ENCODE measurements at places on chromosomes 11 and 22.
A peak's percentile ranks its signal among the peaks of the same experiment; 100 is the strongest.

DNA sequence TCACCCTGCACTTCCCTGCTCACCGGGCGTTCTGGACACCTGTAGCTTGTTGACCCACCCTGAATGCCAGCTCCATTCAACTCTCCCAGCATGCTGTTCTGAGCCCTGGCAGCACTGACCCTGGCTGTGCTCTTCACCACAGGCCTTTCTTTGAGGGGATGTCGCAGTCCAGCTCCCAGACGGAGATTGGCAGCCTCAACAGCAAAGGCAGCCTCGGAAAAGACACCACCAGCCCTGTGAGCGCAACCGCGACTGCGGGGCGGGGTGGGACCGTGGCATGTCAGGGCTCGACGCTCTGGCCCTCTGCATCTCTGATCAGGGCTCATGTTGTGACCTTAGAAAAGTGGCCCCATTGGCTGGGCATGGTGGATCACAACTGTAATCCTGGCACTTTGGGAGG, 47.4 kb upstream of the RAB1B start:
- peak; percentile 25 for DNase-seq

DNA sequence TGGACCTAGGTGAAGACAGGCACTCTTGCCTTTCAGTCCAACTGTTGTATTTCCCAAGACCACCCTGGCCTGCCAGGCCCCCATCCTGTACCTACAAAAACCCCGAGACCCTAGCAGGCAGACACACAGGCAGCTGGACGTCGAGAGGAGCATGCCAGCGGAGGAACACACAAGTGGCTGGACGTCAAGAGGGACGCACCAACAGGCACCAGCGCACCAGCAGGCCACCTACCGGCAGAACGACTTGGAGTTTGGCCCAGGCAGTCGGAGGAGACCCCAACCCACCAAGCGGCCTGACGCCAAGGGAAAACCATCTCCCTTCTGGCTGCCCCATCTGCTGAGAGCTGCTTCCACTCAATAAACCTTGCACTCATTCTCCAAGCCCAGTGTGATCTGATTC, 1883.4 kb upstream of the RAG2 start:
- no peak for DNase-seq

GRCh38 chr11:16839821-16840220, 101.4 kb downstream of the C11orf58 start:
- no peak for DNase-seq

DNA sequence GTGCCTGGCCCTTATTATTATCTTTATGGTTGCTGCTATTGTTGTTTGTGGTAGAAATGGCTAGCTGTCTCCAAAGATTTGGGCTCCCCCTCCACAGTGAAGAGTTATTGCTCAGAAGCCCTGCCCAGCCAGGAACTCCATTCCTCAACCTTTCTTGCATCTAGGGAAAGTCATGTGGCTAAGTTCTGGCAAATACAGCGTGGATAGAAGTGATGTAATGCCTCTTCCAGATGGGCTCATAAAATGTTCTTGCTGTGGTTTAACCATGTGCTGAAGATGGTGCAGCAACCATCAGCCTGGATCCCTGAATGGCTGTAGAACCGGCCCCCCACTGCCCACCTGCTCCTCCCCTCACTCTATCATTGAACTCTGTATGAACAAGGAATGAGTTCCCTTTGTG, 203.5 kb upstream of the E2F8 start:
- no peak for DNase-seq

- no peak for DNase-seq
These were observed 48.1 kb upstream of the EIF3D start for GRCh38 chr22:36577019-36577418.

GRCh38 chr11:117090111-117090706, 8.0 kb downstream of the SIK3 start:
- no peak for DNase-seq

DNA sequence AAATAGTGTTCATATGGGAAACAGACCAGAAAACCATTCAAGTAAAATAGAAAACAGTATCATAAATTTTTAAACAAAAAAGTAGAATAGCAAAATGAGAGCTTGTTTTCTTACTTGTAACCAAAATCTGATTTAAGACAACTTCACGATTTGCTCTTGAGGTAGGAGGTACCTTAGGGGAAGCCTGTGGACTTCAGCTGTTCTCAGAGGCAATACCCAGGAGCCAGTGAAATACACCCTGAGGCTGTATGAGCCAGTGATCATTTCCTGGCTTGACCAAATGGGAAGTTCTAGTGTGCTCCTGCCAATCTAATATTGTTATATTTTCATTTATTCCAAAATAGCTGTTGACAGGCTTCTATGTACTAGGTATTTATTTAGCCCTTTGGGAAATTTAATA, 104.8 kb downstream of the ARHGAP42 start:
- no peak for DNase-seq

DNA sequence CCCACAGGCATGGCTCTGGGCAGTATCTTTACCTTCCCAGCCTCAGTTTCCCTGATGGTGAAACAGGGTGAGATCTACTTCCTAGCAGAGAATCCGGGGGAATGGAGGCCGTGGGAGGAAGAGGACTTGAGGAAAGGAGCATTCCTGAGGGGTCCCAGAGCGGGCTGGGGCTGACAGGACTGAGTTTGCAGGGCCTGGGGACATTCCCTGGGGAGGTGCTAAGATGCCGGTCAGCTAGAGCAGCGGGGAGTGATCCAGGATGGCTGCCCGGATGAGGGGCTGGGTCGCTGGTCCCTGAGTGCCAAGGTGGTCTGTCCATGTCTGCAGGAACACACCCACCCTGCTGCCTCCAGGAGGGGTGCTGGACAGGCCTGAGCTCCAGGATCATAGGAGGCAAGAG, 8.3 kb upstream of the RTN4R start:
- DNase-seq, result no peak

DNA sequence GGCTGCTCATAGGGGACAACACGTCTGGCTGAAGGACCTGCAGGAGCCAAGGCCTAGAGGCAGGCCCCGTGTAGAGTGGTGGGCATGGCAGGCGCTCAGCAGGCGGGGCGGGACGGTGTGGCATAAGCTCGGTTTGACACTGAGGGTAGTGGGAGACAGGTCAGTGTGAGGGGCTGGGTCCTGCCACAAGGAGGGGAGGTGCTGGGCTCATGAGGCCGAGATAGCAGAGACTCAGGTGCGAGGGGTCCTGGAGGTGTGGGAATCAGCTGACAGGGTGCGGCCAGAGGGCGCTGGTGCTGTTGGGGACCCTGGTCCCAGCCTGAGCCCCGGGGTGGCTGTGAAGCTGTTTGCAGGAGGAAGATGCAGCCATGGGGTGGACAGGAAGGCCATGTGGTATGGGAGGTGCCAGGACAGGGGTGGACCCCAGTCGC, 6.7 kb downstream of the SLC22A12 start:
- peak; percentile 30 for DNase-seq

DNA sequence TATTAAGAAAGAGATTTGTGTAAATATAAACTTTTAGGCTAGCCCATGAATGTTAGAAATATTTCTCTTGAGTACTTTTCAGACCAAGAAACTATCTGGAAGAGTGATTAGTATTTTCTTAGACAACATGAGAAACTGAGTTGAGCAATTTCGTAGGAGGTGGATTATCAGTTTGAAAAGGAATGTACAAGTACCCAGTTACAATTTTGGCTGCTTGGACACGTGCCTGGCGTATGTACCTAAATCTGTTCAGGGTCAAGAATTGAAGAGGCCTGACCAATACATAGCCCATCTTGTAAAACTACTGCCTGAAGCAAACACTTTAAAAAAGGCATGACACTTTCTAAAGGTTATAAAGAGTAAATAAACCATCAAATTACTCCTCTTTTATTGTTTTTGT, 71.1 kb downstream of the CCDC73 start:
- no peak for DNase-seq

- DNase-seq, result no peak
These were observed 40.3 kb upstream of the ZBED5 start for GRCh38 chr11:10898003-10898762.

DNA sequence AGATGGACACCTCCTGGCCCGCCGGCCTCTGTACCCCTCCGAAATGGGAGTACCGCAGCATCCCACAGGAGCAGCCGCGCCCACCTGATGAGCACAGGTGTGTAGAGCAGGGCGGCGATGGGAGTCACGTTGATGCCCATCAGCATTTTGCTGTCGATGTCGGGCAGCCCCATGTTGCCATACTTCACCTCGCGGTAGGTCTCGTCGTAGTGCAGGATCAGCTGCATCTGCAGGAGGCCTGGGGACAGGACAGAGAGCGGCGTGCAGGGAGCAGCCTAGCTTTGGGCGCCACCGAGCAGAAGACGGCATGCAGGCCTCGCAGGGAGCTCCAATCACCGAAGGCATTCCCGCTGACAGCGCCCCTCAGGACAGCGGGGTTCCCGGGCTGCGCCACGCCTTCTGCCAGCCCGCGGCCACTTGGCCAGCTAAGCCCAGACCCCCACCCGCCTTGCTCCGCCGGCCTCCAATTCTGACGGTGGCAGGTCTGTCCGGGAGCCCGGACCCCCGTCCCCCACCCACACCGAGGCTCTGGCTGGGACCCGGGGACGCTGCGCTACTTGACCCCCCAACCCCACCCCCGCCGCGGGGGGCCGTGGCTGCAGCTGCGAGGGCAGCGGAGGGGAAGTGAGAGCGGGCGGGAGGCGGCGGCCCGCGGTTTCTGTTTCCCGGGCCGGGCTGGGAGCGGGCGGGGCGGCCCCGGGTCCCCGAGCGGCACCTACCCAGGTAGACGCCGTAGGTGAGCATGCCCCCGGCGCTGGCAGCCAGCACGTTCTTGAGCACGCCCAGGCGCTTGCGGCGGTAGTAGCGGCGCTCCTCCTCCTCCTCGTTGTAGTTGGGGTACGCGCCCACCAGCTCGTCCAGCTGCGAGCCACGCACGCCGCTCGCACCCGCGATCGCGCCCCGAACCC, 705 bp downstream of the UNC93B1 start:
- no peak for DNase-seq

GRCh38 chr11:123261345-123262106, 66.5 kb upstream of the CLMP start:
- peak; percentile 70 for DNase-seq

GRCh38 chr11:75482931-75483469, 42.7 kb downstream of the GDPD5 start:
- DNase-seq, result no peak

DNA sequence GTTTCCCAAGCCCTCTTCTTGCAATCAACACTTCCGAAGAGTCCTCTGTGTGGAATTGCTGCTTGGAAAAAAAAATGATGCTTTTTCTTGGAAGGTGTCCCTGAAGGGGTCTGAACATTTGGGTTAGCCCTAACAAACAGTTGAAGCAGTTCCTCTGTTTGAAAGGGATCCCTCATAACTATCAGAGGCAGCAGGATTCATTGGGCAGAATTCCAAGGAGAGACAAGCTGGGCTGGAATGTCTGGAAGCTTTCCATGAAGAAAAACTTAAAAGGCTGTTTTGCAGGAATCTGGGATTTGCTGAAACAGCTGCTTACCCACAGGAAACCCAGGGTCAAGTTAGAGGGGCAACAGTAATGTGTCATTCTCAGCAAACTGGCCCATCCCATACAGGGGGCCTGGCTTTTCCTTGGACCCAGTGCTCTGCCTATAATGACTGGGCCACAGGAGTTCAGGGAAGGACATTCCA, 3.1 kb downstream of the CSNK2A3 start:
- DNase-seq, result no peak

DNA sequence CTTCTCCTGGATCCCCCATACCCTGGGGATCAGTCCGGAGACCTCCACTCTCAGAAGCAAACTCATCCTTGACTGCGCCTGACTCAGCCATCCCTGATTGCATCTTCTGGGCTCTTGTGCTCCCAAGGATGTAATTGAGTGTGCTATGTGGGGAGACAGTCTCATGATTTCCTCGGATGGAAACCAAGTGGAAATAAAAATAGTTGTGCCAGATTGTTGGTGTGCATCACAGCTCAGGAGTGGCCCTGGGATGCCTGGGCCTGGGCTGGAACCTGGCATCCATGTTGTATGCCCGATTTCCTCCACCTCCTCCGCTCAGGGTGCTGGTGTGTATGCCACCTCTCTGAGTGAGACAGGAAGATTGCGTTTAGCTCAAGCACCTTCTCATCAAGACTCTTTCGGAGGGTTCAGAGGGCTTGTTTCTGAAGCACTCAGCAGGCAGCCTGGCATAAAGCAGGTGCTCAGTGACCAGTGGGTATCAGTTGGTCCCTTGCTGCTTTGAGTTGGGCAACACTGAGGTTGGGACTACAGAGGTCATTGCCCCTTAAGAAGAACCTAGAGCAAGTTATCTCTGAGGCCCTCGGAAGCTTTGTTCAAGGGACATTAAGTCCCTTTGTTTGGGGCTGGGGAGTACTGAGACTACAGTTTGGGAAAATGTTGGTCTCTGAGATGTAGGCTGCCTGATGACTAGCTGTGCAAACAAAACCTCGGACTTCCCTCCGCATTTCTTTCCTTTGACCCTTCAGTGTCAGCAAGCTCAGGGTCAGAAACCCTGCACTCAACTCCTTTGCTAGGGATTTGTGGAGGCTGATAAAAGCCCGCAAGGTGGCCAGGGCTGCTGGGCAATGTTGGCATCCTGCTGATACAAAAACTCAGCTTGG, 24.8 kb upstream of the MICAL2 start:
- no peak for DNase-seq

- DNase-seq, result no peak
These were observed 18.4 kb upstream of the SEC14L4 start for GRCh38 chr22:30523646-30524489.

DNA sequence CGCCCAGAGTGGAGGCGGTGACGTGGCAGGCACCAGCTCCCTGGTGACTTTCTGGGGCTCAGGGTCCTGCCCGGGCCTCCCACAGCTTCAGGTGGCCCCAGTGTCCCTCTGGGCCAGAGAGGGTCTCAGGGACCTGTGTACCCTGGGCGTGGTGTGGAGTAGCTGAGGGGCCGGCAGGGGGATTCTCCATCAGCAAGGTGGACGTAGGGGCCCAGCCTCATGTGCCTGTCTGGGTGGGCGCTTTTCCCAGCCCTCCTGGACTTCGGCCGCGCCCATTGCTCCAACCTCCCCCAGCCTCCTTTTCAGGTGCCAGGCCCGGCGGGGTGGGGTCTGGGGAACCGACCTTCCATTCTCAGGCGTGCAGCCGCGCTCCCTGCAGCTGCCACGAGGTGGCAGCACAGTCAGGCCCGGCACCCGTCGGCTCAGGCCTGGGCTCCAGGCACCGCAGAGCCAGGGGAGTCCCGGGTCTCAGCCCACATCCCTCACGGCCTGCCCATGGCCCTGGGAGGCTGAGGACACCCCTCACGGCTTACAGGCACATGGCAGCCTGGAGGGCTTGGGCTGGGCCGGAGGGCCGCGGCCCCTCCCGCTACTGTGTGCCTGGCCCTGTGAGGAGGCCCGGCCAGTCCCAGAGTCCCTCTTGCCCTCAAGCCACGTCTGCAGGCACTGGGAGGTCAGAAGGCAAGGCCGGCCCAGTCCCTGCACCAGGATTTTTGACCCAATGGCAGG, 19.9 kb upstream of the MUC5B start:
- no peak for DNase-seq

DNA sequence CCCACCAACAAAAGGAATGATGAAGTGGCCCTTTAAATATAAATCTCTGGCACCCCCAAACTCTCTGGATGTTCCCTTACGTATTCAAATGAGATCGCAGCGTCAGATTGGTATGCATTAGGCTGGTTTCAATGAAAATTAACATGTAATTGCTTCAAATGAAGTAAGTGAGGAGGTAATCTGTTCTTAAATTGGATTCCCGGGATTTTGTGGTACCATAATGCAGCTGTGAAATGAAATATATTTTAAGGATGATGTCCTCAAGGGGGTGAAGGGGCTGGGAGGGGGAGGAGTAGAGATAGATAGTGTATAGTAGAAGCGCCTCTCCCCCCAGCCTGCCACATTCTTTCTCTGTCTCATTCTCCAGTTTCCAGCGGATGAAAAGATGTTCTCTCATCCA, 748.2 kb downstream of the NTM start:
- no peak for DNase-seq
